ENCODE measurements at places on chromosomes 7 and 10. TPM values are rescaled to one million over a fixed set of nuclear protein-coding genes. Genes with fewer than 3 reads are reported as not detected.

ASB4 gene
- total RNA-seq, result 0.33 TPM

TTYH3 gene
- 17.9 TPM for total RNA-seq

CYP2C19 gene
- not detected for total RNA-seq

ALOX5 gene
- total RNA-seq, result 67.5 TPM

CYP26C1 gene
- 0.16 TPM for total RNA-seq

SFTPD gene
- 2.2 TPM for total RNA-seq

BLNK gene
- 13.4 TPM for total RNA-seq

DNA sequence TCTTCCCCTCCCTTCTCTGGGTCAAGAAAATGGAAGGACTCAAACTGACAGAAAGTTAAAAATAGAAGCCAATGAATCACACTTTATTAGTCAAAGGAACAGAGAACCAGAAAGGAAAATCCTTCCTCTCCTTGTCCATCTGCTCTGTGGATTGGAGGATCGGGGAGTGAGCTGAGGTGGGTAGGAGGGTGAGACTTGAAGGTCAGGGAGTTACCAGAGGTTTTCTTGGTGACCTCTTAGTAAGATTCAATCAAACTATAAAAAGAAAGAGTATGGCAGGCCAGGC lies 12.2 kb downstream of the TLX1 start:
- no peak overlapping the region for H3K27ac ChIP-seq
- H3K36me3 ChIP-seq, result no peaks in the 10 kb centered on the region
- no peak overlapping the region for H3K4me3 ChIP-seq
- no peak for DNase-seq
- H3K27me3 ChIP-seq, result peaks cover 97% of the 10 kb centered on the region
- H3K4me1 ChIP-seq, result no peaks in the 10 kb centered on the region

GRCh38 chr7:14602851-14603250 lies 299.7 kb downstream of the DGKB start:
- H3K27me3 ChIP-seq, result no peaks in the 10 kb centered on the region
- H3K36me3 ChIP-seq, result no peaks in the 10 kb centered on the region
- DNase-seq, result no peak
- H3K27ac ChIP-seq, result no peak overlapping the region

DNA sequence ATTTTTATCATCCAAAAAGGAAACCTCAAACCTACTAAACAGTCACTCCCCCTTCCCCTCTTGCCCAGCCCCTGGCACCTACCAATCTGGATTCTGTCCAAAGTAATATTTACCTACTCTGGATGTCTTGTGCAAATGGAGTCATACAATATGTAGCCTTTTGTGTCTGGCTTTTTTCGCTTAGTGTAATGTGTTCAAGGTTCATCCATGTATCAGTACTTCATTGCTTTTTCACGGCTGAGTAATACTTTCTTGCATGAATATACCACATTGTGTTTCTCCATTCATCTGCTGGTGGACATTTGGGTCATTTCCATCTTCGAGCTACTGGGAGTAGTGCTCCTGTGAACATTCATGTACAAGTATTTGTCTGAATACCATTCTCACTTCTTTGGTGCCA lies 113.6 kb downstream of the EEPD1 start:
- H3K27ac ChIP-seq, result no peak overlapping the region
- H3K4me1 ChIP-seq, result no peaks in the 10 kb centered on the region
- no peak for DNase-seq
- H3K36me3 ChIP-seq, result no peaks in the 10 kb centered on the region
- no peaks in the 10 kb centered on the region for H3K27me3 ChIP-seq

GRCh38 chr7:141012044-141012685 lies 2.6 kb downstream of the MRPS33 start:
- H3K36me3 ChIP-seq, result no peaks in the 10 kb centered on the region
- no peak overlapping the region for H3K4me3 ChIP-seq
- peak; percentile 71 for DNase-seq
- peaks cover 4% of the 10 kb centered on the region for H3K4me1 ChIP-seq

- no peaks in the 10 kb centered on the region for H3K4me1 ChIP-seq
- no peak overlapping the region for H3K27ac ChIP-seq
- H3K36me3 ChIP-seq, result no peaks in the 10 kb centered on the region
- no peaks in the 10 kb centered on the region for H3K27me3 ChIP-seq
- no peak overlapping the region for H3K4me3 ChIP-seq
Measured at GRCh38 chr7:146206270-146206669, 89.7 kb downstream of the CNTNAP2 start.

GRCh38 chr10:78025685-78026364 lies 3.5 kb downstream of the POLR3A start:
- no peaks in the 10 kb centered on the region for H3K27me3 ChIP-seq
- no peak for DNase-seq
- H3K27ac ChIP-seq, result no peak overlapping the region
- H3K4me1 ChIP-seq, result peaks cover 9% of the 10 kb centered on the region
- no peak overlapping the region for H3K4me3 ChIP-seq

DNA sequence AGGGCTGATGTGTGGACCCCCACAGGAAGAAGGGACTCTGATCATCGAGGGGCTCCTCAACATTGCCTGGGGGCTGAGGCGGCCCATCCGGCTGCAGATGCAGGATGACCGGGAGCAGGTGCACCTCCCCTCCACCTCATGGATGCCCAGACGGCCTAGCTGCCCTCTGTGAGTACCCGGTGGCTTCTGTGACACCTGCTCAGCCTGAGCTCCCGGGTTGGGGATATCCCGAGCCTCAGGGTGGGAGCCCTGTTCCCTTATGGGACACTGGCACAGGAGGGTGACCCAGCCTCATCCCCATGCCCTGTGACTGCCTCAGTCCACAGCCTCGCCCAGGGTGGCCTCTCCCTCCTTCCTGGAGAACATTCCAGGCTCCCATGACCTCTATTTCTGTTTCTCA lies 3.9 kb upstream of the DEPP1 start:
- H3K36me3 ChIP-seq, result no peaks in the 10 kb centered on the region
- H3K4me1 ChIP-seq, result peaks cover 23% of the 10 kb centered on the region
- H3K27me3 ChIP-seq, result no peaks in the 10 kb centered on the region
- no peak for DNase-seq
- peak overlapping the region; percentile 95 for H3K27ac ChIP-seq
- no peak overlapping the region for H3K4me3 ChIP-seq

- H3K4me3 ChIP-seq, result no peak overlapping the region
- DNase-seq, result no peak
- no peaks in the 10 kb centered on the region for H3K36me3 ChIP-seq
- H3K27me3 ChIP-seq, result no peaks in the 10 kb centered on the region
- no peak overlapping the region for H3K27ac ChIP-seq
Measured at GRCh38 chr7:68674826-68675225, 923.4 kb upstream of the AUTS2 start.

DNA sequence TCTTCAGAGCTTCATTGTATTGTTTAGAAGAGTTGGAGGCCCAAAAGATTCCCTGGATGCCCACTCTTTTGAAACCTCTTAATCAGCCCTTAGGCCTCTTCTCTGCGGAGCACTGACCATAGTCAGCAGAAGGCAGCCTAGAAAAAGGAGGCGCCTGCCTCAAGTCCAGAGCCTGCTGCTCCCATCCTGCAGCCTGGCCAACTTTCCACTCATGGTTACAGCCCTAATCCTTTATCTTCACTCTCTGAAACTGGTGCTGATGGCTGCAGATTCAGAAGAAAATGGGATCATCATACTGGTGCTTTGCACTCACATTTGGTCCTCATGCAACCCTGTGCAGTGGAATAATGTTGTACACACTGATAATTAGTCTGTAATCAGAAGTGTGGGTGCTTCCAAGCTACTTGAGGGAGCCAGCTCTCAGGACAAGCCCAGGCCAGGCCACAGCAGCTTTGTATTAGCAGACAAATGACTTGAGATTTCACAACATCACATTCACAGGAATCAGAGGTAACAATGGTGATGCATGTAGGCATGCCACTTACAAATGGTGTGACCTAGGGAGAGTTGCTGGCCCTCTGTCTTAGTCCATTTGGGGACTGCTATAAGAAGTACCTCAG lies 272.9 kb downstream of the GALNT17 start:
- no peak overlapping the region for H3K4me3 ChIP-seq
- H3K27ac ChIP-seq, result no peak overlapping the region
- H3K36me3 ChIP-seq, result no peaks in the 10 kb centered on the region
- H3K4me1 ChIP-seq, result no peaks in the 10 kb centered on the region
- H3K27me3 ChIP-seq, result no peaks in the 10 kb centered on the region

- H3K27ac ChIP-seq, result no peak overlapping the region
- no peak for DNase-seq
- no peaks in the 10 kb centered on the region for H3K27me3 ChIP-seq
- no peak overlapping the region for H3K4me3 ChIP-seq
Measured at GRCh38 chr7:49669692-49670260, 103.7 kb upstream of the VWC2 start.

DNA sequence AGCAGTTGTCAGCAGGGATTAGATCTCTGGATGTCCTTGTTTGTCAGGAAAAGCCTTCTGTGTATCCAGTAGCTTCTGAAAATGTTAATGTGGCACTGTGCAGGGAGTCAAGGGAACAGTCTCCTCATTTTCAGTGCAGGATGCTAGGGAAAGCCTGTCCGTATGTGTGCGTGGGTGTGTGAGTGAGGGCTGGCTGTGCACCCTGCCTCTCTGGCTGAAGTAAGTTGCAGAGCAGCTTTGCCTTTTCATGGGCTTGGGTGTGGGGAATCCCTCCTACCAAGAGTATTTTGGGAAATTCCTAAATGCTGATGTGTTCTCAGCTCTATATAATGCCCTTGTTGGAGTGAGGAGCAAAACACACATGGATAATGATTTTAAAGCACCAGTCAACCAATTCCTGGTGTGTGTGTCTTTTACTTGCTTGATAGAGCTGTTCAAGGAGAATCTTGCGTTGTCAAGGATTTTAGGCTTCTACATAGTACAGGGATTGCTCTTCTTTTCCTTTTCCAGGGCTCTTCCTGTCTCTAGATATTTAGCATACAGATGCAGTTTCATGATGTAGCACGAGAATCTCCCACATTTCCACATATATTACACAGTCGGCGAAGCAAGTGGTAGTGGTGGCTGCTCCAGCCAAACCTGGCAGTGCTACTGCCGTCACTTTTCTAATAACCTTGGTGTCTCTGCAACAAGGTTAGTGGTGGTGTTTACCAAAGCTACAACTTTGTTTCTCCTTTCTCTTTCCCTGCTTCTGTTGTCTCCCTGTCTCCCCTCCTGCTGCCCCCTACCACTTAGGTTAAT lies 92.8 kb downstream of the MCU start:
- no peak overlapping the region for H3K4me3 ChIP-seq
- H3K4me1 ChIP-seq, result peaks cover 8% of the 10 kb centered on the region
- DNase-seq, result no peak

DNA sequence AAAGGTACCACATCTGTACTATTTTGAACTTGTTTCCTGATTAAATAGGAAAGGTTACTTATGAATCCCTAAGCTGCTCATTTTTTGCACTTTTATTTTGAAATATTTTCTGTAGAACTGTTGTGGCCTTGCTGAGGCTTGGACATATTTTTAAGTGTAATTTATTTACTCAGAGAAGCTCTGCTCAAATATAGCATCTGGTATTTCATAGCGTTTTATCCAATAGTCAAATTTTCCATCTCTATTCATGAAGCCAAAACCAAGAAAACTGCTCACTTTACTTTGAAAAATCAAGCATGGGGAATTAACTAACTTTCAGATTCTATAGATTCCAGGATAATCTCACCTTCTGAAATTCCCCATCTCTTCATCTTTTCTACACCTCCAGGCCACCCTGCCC lies 6.6 kb upstream of the FAM3C start:
- no peak overlapping the region for H3K27ac ChIP-seq
- H3K36me3 ChIP-seq, result no peaks in the 10 kb centered on the region
- H3K4me1 ChIP-seq, result no peaks in the 10 kb centered on the region
- H3K4me3 ChIP-seq, result no peak overlapping the region
- no peak for DNase-seq

Data from breast epithelium (tissue), 4 donors.